ENCODE measurements at places on chromosomes 3 and 15.

DNA sequence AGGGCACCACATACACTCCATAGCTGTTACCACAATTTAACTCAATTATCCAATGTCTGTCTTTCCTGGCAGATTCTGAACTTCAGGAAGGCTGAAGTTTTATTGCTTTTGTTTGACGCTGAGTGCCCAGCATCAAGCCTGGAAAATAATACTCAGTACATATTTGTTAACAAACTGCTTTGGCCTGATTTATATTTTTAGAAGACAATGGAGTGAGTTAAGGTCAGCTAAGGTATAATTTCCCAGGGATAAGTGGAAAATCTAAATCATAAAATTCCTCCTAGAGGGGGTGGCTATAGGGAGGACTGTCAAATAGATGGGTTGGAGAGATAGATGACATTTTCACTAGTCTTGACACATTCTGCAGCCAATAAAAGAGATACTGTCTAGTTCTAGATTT is 659.4 kb upstream of the ADAMTS9 start:
- no peak for DNase-seq

DNA sequence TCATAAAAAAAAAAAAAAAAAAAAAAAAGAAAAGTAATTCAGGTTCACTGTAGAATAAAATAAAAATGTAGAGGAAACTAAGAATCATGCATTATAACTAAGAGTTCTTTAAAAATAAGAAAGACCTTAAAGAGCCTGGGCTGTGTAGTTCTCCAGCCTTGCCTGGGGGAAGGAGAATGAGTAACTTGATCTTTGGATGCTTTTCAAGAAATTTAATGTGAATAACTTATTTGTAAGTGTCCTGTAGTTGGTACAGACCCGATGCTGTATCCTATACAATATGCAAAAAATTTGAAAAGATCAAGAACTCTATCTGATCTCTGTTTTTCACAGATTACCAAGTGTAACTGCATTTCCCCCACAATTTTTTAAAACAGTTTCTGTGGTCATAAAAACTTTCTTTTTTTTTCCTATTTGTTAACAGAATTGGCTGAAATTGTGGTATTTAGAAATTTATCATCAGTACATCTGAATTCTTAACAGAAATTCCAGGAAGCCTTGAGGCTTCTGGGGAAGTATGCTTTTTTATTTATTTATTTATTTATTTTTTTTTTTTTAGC is 195.3 kb downstream of the THRB start:
- no peak for DNase-seq

DNA sequence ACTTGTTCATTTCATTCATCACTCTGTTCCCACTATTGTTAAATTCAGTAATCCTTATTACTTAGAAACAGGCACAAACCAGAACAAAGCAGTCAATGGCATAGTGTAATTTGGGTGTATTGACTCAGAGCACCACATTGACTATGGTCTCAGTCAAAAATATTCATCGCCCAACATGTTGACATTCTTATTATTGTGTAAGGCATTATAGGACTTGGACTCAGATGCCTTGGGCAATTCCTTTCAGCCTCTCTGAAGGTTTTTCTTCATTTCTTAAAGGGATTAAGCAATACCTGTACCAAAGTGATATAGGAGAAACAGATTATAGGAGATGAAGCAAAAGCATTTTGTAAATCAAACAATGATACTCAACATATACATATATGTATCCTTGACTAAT is 114.7 kb upstream of the BHLHE40 start:
- no peak for DNase-seq

DNA sequence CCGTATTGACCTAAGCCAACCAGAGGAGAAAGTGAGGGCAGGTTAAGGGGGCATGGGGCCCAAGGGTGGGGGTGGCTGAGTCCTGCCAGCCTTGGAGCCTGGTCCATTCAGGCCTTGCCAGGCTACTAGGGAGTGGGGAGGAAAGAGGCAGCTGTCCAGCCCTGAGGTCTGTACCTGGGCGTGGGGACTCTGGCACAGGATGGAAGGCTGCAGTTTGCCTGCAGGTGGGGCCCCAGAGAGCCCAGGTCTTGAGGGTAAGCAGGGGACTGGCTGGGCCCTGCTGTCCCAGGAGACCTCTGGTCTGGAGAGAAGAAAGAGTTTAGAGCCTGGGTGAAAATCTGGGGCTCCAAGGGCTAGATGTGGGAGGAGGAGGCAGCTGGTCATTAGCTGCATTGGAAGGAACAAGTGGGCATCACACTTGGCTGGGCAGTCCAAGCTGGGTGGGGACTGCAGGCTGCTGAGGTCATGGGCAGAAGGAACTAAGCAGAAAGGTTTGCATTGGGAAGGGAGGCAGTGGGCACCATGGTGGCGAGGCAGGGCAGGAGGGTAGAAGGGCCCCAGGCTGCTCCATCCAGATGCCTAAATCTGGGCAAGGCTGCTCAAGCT is 108.4 kb downstream of the OXNAD1 start:
- DNase-seq: no peak

Measured in stimulated activated CD8-positive, alpha-beta memory T cell treated with anti-CD3 and anti-CD28 coated beads, Interleukin-2, amount 100 ng/mL, for 48 hours (primary cell).